Smooth muscle cell of the pulmonary artery (primary cell): ENCODE measurements at places on chromosomes 7 and 10. TPM values are rescaled to one million over a fixed set of nuclear protein-coding genes. Genes with fewer than 3 reads are reported as not detected.

The ZNF503 gene
- 12.8 and 19.7 TPM in 2 replicates for total RNA-seq

The AKR1C4 gene
- not detected in 2 replicates for total RNA-seq

The KNDC1 gene
- 0.65 and 0.86 TPM in 2 replicates for total RNA-seq

The DNA2 gene
- total RNA-seq, result 2.8 and 4.4 TPM in 2 replicates

The FAM107B gene
- 43.5 TPM in 2 replicates for total RNA-seq

The TSPAN12 gene
- 1.9 and 5.2 TPM in 2 replicates for total RNA-seq

The TMEM236 gene
- total RNA-seq, result under 0.01 and 0.07 TPM in 2 replicates

The TMEM106B gene
- total RNA-seq, result 68.2 and 79.7 TPM in 2 replicates

The FXYD4 gene
- not detected in 2 replicates for total RNA-seq

The SORCS1 gene
- 0.20 TPM in 1 of 2 replicates, not detected in the other for total RNA-seq

The CACUL1 gene
- 30.0 and 30.4 TPM in 2 replicates for total RNA-seq

The PRLHR gene
- total RNA-seq, result not detected in 2 replicates

The TAF5 gene
- 3.2 and 4.5 TPM in 2 replicates for total RNA-seq
